ENCODE measurements at places on chromosomes 4 and X. TPM values are rescaled to one million over a fixed set of nuclear protein-coding genes. Genes with fewer than 3 reads are reported as not detected.

C4orf46 gene
- 3.2 TPM for total RNA-seq

DNA sequence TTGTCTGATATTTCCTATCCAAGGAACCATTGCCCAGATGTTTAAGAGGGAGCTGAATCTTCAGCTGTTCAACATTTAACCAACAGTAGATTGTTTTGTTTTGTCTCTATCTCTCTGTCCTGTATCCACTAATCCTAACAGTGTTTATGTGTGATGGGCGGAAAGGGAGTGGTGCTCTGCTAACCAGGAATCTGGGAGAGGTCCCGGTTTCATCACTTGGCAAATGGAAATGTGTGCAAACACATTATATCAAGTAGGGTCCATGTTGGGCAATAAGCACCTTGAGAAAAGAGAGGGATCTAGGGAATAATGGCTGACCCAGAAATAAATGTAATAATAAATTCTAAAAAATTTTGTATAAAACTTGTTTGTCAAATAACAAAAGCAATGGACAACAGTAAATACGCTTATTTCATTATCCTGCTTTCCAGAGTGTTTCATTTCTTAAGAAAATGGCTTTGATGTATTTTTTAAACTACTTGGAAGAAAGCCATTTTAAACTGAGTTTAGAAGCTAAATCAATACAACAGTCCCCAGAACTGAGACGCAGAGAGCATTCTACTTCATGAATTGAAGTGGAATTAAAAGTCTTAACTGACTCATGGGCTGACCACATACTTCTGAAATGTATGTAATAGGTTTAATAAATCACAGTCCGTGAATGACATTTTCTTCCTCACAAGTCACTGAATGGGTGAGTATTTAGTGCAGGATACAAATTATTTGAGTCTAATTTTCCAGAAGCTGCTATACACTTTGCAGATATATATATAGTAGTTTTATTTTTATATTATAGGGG, 55.8 kb downstream of the EMCN start:
- no peak for DNase-seq

DNA sequence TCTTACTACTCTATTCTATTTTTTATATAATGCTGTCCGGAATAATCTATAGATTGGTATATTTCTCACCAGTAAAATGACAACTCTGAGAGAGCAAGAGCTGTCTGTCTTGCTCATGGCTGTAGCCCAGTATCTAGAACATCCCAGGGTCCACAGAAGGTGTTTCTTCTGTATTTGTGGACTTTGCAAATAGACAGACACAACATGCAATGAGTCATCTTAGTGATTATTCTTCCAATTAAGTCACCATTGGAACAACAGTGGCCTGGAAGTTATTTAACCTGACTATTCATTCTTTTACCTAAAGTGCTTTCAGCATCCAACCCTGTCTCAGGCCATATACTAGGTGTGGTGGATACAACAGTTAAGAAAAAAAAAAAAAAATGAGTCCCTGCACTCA, 179.5 kb downstream of the PPARGC1A start:
- DNase-seq: no peak

DNA sequence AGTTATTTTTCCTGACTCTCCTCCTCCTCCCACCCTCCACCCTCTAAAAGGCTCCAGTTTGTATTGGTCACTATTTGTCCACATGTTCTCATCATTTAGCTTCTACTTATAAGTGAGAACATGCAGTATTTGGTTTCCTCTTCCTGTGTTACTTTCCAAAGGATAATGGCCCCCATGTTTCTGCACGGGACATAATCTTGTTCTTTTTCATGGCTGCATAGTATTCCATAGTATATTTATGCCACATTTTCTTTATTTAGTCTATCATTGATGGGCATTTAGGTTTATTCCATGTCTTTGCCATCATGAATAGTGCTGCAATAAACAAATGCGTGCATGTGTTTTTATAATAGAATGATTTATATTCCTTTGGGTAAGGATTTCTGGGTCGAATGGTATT, 167.3 kb upstream of the GRID2 start:
- no peak for DNase-seq

SLC10A4 gene
- total RNA-seq: 0.42 TPM

HMGN5 gene
- total RNA-seq: 3.3 TPM
